ENCODE measurements at places on chromosomes 5 and 9.
A peak's percentile ranks its signal among the peaks of the same experiment; 100 is the strongest.

DNA sequence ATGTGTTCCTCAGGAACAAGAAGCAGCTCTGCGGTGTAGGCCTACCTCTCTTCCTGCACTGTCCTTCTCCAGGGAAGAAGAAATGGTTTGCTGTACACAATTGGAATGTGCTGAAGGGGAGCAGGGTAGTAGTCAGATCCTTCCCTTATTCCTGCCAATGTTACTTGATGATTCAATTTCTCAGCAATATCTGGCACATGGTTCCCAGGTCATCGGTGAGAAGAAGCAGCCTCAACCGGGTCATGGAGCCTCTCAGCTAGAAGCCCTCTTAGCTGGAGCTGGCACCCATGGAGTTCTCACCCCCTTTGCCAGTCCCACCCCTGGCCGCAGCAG, 36.9 kb downstream of the ACTBL2 start:
- DNase-seq: no peak

DNA sequence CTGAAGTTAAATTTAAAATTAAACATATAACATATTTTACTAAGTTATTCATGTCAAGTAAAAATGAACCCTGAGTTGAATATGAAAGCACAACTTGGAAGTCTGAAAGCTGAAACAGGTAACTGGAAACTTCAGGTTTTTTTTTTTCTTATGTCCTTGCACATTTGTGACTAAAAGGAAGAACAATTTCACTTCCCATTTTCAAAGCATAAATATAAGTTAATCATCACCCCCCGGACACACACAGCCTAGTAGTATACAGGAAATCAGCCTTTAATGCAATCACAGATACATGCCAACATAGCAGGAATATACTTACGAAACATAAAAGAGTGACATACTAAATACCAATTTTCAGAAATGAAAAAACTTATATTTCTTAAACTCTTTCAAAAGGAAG, 225.9 kb downstream of the RFX3 start:
- DNase-seq: no peak

GRCh38 chr9:127504887-127505251, 53.6 kb downstream of the LRSAM1 start:
- DNase-seq: no peak

DNA sequence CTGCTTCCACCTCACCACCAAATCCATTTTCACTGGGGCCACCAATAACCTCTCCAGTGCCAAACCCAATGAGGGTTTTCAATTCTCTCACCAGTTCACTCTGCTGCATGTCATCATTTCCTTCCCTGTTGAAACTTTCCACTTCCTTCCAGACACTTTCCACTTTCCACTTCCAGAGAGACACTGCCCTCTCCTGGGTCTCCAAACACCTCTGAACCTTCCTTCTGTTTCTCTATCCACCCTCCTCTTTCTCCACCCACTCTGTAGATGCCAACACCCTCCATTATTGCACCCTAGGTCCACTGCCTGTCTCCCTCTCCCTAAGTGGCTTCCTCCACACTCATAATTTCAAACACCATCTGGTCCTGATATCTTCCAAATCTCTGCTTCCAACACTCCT, 39.6 kb downstream of the PDE6A start:
- DNase-seq: no peak

GRCh38 chr9:127022913-127023660, 99.3 kb downstream of the ANGPTL2 start:
- DNase-seq: no peak

- no peak for DNase-seq
These were observed 118.9 kb upstream of the NFIB start for GRCh38 chr9:14432666-14433350.

GRCh38 chr9:101354143-101354764, 30.6 kb downstream of the BAAT start:
- DNase-seq: no peak

DNA sequence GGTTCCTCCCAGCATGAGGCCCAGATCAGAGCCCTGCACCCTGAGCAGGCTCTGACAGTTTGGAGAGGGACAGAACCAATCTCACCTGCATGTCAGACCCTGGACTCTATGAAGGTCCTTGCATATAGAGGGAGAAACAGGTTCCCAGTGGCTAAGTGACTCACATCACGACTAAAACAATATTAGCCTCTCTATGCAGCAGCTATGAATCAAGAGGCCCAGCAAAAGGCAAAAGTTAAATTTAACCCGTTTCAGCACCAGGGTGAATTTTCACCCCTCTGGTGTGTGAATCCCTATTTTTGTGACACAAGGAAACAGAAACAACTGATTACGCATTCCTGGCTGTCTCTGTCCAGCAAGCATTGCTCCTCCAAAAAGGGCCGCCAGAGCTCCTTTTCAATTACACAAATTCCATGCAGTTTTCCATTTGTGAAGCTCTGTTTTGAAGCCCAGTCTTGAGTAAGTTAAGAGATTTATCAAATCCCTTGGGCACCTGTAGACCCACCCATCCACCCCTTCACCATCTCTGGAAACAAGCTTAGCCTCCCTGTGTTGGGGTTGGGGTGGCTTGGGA, 136.6 kb downstream of the GABBR2 start:
- no peak for DNase-seq

DNA sequence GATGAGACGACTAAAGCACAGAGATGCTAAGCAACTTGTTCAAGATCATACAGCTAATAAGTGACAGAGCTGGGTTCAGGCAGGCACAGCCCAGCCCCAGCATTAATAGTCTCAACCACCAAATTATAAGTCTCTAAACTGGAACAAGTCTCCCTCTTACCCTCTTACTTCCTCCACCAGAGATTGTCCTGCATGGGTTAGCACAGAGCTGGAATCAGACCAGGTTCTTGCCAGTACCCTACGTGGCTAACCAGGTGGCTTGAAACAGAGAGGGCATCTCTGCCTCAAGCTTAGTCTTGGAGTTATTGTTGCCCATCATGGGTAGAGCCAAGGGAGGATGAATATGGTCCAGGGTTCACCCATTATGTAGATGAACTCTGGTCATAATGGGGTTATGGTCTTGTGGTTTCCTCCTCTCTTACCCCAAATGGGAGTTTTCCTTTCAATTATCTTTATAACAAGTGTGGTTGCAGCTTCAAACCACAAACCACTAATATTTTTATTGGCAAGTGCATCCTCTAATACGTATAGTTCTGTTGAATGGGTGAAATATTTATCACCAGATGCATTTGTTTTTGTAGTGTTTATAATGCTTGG, 8.3 kb upstream of the XPA start:
- no peak for DNase-seq

- DNase-seq: no peak
These were observed 178.8 kb downstream of the TMEM161B start for GRCh38 chr5:88089719-88090390.

DNA sequence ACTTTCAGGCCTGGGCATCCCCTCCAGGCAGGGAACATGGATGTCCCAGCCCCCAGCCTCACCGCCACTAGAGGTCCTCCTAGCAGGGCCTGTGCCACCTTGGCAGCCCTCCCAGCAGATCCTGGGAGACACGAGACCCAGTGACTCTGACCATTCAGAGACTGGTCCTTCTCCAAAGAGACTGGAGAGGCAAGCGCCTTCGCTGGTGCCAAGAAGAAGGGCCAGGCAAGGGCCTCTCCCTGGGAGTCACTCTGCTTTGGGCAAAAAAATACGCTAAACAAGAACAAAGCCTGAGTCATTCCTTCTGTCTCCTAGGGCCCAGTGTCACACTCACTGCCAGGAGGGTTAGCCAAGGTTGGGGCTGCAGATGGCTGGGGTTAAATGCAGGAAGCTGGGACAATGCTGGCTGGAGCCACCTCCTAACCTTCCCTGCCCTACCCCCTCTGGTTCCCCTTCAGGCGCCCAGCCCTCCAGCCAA, 35.3 kb upstream of the SMIM23 start:
- no peak for DNase-seq

DNA sequence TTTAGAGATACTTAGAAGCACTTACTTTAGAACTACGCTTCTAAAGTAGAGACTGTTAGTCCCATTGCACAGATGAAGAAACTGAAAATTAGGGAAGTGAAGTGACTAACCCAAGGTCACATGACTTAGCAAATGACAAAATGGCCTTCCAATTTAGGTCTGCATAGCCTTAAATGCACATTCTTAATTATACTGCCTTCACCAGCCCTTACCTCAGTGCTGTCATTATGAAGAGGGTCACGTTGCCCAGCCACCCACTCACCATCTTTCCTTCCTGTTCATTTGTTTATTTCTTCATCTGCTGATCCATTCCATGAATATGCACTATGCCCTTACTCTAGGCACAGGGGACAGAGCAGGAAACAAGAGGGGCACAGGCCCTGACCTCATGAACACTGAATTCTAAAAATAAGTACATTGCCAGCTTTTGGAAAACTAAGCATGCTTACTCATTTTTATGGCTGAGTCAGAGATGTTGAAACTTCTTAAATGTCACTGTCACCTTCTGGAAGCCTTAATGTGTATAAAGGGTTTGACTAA, 8.6 kb downstream of the HAVCR2 start:
- no peak for DNase-seq

DNA sequence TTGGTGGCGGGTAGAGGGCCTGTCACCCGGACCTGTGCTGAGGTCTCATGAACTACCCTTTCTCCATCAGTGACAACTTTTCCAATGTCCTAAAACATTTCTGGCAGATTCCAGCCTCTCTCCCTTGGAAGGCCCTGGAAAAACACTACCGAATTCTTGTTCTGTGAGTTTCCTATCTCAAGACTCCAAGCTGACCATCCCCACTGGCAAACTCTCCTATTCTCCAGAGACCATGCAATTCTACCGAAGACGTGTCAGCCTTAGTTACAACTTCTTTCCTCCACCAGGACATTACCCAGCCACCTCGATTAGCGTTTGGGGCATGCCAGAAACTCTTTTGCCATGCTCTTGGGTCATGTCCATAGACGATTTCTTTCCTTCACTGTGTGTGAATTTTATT, 26.8 kb upstream of the GABRP start:
- no peak for DNase-seq

- DNase-seq: no peak
These were observed 261.8 kb upstream of the CLINT1 start for GRCh38 chr5:158120760-158121159.

GRCh38 chr9:13387734-13388067, 108.2 kb upstream of the MPDZ start:
- no peak for DNase-seq

DNA sequence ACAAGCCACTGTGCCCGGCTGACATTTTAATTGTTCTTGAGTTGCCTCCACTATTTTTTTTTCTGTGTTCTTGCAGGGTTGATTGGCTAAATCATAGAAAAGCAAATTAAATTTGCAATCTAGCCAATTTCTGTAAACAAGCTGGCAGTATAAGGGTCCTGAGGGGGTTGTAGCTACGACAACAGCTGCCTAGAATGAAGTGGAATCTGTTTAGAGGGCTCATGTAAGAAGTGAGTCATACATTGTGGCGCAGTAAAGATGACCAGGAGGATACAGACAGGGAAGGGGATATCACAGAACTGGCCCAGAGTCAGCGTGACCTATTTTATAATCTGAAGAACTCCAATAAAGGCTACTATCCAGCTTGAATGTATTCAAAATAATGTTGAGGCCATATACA, 82.2 kb upstream of the TLE1 start:
- DNase-seq: no peak

GRCh38 chr5:175517824-175518450, 39.6 kb downstream of the SFXN1 start:
- peak; percentile 44 for DNase-seq

GRCh38 chr5:180641566-180641900, 7.9 kb downstream of the FLT4 start:
- no peak for DNase-seq

All from stimulated activated CD4-positive, alpha-beta T cell treated with anti-CD3 and anti-CD28 coated beads, Interleukin-15, amount 100 ng/mL, for 1 hour (primary cell).